Peyer's patch (tissue), 4 donors: ENCODE measurements at places on chromosomes 3 and 15. TPM values are rescaled to one million over a fixed set of nuclear protein-coding genes. Genes with fewer than 3 reads are reported as not detected.

CCR3 gene
- total RNA-seq, result not detected

CCDC191 gene
- total RNA-seq, result 25.6 TPM

GRCh38 chr15:95148183-95148582, 916.8 kb downstream of the MCTP2 start:
- H3K36me3 ChIP-seq, result no peaks in the 10 kb centered on the region
- no peak overlapping the region for H3K27ac ChIP-seq
- no peak overlapping the region for H3K4me3 ChIP-seq
- no peak for DNase-seq

GRCh38 chr3:128500556-128500955, 7.6 kb upstream of the GATA2 start:
- no peaks in the 10 kb centered on the region for H3K36me3 ChIP-seq
- DNase-seq, result no peak
- H3K27me3 ChIP-seq, result peaks cover 24% of the 10 kb centered on the region
- H3K27ac ChIP-seq, result no peak overlapping the region

DNA sequence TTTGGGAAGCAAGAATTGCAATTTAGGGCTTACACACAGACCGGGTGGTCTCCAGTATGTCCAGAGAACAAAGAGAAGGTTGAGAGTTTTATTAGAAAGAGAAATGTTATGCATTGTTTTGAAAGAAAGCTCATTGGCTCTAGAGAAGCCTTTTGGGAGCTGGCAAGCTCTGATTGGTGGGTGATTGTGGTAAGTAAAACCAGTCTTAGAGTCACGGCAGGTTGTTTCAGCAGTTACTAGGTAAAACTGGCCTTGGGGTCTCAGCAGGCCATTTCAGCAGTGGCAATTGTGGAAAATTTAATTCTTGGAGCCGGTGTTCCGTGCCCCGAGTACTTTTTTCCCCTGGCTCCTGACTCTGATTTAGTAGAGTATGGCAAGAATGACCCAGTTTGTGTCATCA, 78.1 kb downstream of the MRPL46 start:
- no peaks in the 10 kb centered on the region for H3K36me3 ChIP-seq
- no peak for DNase-seq
- H3K27ac ChIP-seq, result no peak overlapping the region
- H3K4me1 ChIP-seq, result no peaks in the 10 kb centered on the region

GRCh38 chr3:25480811-25481210, 52.7 kb downstream of the RARB start:
- no peak overlapping the region for H3K4me3 ChIP-seq
- no peaks in the 10 kb centered on the region for H3K27me3 ChIP-seq
- H3K36me3 ChIP-seq, result no peaks in the 10 kb centered on the region
- H3K4me1 ChIP-seq, result no peaks in the 10 kb centered on the region
- no peak overlapping the region for H3K27ac ChIP-seq

DNA sequence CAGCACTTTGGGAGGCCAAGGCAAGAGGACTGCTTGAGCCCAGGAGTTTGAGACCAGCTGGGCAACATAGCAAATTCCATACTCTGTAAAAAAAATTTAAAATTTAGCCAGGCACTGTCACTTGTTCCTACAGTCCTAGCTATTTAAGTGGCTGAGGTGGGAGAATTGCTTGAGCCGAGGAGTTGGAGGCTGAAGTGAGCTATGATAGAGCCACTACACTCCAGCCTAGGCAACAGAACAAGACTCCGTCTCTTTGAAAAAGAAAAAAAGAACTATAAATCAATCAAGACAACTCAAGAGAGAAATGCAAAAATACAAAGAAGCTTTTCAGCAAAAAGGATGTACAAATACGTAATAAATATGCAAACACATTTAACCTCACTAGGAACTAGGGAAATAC, 78.8 kb downstream of the TJP1 start:
- H3K4me3 ChIP-seq, result no peak overlapping the region
- H3K27me3 ChIP-seq, result no peaks in the 10 kb centered on the region
- no peak for DNase-seq
- no peaks in the 10 kb centered on the region for H3K36me3 ChIP-seq
- no peak overlapping the region for H3K27ac ChIP-seq
